ENCODE measurements at places on chromosomes 3 and 15.

DNA sequence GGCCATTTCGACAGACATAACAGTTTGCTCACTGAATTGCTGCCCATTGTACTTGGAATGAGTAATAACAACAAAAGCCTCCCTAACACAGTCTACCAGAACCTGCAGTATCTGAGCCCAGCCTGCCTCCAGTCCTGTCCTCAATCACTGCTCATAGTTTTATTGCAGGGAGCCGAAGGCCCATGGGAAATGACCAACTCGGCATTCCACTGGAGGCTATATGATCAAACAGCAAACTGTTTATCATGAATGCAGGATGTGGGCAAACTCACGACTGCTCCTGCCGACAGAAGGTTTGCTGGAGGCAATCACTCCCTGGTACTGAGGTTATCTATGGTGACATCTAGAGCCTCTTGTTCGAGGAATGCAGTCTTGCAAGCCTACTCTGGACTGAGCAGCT, 46.3 kb downstream of the LSM3 start:
- DNase-seq: no peak

GRCh38 chr3:125334675-125335560, 40.2 kb downstream of the ZNF148 start:
- DNase-seq: no peak

GRCh38 chr3:195711813-195712534, 8.8 kb upstream of the MUC20 start:
- no peak for DNase-seq

DNA sequence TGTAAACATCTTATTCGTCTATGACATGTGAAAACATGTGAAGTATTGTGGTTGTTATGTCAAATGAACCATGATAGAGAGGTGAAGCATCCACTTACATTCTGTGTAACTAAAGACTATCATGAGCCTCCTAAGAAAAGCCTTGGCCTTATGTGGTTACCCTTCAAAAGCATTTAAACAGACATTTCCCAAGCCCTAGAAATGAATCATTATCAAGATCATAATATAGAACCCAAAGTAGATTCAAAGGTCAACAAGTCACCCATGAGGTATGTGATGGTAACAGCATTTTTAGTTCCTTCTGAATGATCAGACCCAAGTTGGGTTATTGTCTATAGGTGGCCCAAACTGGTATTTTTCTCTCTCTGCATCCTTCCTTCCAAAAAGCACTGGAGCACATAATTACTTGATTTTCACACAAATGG, 408.0 kb downstream of the TBL1XR1 start:
- DNase-seq: no peak

DNA sequence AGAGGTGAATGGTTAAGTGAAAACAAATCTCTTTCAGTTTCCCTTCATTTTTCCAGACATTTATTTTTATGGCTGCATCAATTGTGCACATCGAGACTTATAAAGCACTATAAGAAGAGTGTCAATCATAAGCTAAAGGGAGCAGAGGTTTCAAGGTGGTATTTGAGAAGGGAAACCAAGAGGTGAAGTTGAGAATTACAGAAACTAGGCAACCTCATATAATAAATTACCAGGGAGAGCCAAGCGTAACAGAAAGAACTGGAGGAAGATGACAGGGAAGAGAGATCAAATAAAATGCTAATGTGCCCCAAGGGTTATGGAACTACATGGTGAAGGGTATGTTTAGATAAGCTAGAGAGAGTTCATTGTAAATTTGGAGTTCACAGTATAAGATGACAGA, 6.3 kb upstream of the CCDC54 start:
- DNase-seq: no peak

Data from suppressor macrophage treated with lipopolysaccharide for 1 hour (primary cell).